ENCODE measurements at places on chromosomes 4 and X.

DNA sequence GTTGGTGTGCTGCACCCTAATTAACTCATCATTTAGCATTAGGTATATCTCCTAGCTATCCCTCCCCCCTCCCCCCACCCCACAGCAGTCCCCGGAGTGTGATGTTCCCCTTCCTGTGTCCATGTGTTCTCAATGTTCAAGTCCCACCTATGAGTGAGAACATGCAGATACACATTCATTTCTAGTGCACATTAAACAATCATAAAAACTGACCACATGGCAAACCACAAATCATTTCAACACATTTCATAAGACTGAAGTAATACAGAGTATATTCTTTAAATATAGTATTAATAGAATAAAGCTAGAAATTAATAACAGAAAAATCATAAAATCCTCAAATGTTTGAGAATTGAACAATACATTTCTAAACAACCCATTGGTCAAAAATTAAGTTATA is 34.1 kb downstream of the PRKG2 start:
- no peak for DNase-seq

DNA sequence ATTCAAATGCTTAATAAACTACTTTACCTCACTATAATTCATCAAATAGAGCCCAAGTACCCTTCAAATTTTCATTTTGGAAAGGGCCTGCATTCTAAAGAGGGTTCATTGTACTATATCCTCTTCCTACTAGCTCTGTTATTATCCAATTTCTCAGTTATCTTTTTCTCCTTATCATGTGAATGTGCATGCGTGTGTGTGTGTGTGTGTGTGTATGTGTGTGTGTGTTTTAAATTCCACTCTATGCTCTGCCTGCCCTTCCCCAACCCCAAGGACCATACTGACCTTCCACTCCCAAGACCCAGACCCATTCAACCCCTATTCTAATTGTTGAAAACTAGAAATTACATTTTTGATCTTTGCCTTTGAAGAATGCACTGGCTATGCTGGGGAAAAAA is 33.3 kb downstream of the CASK start:
- no peak for DNase-seq

DNA sequence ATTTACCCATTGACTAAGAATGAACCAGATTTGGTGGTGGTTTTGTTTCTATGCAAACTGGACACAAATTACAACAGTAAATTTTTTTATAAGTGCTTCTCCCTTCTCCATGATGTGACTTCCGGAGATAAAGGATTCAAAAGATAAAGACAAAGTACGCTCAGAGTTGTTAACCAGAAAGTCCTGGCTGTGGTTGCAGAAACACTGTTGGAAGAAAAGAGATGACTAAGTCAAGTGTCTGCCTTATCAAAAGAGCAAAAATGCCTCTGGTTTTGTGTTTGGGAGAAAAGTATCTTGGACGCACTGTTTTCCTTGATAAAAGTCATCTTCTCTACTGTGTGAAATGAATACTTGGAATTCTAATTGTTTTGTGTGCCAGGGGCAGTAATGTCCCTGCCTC is 213.4 kb downstream of the GC start:
- no peak for DNase-seq

- no peak for DNase-seq
Observed at GRCh38 chrX:47629419-47630200, at the start of gene CFP. Gene CFP, minus strand, starts transcription at chrX:47629930. Its CDS starts 86 bp downstream, at chrX:47629844.

- no peak for DNase-seq
Observed at GRCh38 chrX:44352758-44353157, 9.3 kb upstream of the EFHC2 start.

- no peak for DNase-seq
Observed at GRCh38 chrX:77422891-77423648, 24.1 kb upstream of the FGF16 start.

DNA sequence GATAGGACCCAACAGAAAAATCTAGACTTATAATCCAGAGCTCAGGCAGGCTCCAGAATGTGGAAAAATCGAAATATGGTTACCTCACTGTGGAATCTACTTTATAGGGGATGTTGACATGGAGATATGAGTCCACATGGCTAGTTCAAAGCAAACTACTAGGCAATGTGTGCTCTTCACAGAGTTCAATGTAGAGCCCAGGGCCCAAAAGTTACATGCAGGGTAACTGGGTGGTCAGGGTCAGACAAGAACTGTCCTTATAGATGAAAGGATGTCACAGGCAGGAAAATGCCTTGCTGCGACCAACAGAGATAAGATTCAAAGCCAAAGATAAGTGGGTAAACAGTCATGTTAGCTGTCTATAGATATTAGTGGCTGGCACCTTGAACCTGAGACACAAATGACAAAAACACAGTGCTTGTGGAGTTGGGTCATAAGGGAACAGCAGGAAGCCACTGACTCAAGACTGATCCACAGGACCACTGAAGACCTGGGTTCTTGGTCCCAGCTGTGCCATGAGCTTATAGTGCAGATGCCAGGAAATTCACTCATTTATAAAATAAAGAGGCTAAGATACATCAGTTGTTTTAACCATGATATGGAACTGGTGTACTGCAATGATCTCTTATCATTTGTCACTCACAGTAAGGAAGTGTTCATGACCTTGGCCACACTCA is 101.7 kb upstream of the MBNL3 start:
- no peak for DNase-seq

GRCh38 chrX:44291468-44292092 is 51.9 kb downstream of the EFHC2 start:
- no peak for DNase-seq

- DNase-seq = no peak
Observed at GRCh38 chr4:70556856-70557255, 35.2 kb upstream of the AMBN start.

DNA sequence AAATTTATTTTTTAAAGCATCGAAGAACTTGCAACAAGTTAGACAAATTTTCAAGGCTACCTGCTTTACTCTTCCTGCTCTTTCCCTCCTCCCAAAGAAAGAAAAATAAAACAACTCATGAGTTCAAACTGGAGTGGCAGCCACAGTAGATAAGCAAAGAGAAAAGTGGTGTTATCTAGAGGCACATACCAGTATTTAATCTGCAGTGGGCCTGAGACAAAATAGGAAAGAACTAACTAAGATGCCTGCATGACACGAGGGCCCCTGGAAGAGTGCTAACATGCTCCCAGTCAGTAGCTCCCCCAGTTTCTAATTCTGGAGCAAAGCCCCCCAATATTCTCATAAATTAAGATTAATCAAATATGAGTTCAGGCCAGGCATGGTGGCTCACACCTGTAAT is 7.9 kb downstream of the ARL9 start:
- DNase-seq = no peak

GRCh38 chr4:99640676-99641075 is 17.0 kb downstream of the C4orf54 start:
- no peak for DNase-seq

GRCh38 chrX:75603833-75604232 is 81.0 kb upstream of the ZDHHC15 start:
- no peak for DNase-seq

DNA sequence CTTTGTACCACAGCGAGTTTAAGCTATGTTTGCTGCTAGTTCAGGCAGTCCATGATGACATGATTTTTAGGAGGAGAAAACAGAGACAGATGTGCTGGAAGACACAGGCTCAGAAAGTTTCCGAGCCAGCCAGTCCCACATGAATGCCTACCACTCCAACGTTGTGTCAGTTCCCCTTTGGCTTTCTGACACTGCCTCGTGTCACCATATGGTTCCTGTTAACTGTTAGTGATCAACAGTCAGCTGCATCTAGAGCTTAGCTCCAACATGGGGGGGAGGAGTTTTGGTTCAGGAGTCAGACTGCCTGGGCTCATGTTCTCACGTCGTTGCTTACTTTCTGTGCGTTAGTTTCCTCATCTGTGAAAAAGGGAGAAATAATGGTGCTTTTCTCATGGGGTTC is 343.7 kb downstream of the MID1IP1 start:
- no peak for DNase-seq

GRCh38 chr4:10007793-10008608 is 13.3 kb downstream of the SLC2A9 start:
- no peak for DNase-seq

- no peak for DNase-seq
Observed at GRCh38 chr4:112813790-112814189, 176.8 kb downstream of the LARP7 start.

- no peak for DNase-seq
Observed at GRCh38 chr4:10107111-10108091, 9.2 kb downstream of the WDR1 start.

- DNase-seq = no peak
Observed at GRCh38 chr4:113674251-113674650, 87.3 kb downstream of the CAMK2D start.

GRCh38 chr4:1748465-1748995 is 27.2 kb downstream of the TACC3 start:
- DNase-seq = peak; percentile 72

DNA sequence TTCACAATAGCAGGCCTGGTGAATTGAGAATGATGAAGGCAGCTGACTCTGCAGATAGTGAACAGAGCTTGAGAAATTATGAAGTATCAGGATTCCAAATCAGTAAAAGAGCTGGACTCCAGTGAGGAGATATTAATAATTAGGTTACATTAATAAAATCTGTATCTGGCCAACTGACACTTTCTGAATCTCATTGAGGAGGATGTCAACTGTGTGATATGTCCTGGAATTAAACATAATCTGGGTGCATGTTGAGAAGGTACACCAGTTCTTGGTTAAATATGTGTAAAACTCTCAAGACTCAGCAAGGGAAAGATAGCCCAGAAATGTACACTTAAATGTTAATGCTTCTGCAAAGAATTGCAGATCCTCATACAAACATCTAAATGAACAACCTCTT is 177.8 kb upstream of the SFRP2 start:
- no peak for DNase-seq

DNA sequence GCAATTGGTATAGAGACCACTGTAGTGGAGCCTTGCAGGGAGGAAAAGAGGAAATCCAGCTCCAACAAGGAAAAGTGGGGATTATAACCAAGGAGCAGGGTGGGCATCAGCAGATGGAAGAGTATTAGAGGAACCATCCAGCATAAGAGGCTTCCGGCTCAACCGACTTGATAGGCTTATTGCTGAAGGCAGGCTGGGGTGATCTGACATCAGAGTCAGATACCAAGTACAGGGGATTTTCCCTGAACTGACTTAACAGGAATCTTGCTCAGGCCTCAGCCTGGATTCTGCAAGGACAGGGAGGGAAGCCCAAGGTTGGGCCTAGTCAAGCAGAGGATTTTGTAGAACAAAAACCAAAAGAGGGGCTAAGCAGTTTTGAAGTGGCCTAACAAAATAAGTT is 129.6 kb downstream of the DCLK2 start:
- DNase-seq = no peak

GRCh38 chr4:150231107-150231770 is 153.0 kb downstream of the DCLK2 start:
- no peak for DNase-seq

GRCh38 chrX:11129534-11130105 is 18.5 kb downstream of the HCCS start:
- DNase-seq = no peak

DNA sequence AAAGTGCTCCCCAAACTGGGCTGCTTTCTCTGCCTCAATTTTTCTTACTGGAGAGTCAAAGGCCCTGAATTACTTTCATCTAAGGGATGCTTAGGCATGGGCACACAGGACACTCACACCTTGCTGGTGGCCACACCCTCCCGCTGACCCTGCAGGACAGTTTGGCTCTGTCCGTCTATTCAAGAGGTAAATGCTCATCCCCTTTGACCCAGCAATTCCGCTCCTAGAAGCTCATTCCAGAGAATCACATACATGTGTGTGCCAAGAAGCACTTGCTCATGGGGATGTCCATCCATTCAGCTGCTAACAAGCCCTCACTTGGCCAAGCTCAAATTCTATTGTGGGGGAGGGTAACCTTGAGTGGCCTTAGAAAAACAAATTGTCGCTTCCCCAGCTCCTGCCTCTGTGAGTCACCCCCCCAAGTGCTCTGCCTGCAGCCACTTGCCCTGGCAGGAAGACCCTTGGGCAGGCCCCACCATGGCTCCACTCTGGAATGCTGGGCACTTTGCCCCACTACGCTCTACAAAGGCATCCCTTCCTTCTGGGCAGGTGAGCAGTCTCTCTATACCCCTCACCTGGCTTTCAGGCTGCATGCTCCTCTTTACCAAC is 54.5 kb downstream of the HTRA3 start:
- no peak for DNase-seq

DNA sequence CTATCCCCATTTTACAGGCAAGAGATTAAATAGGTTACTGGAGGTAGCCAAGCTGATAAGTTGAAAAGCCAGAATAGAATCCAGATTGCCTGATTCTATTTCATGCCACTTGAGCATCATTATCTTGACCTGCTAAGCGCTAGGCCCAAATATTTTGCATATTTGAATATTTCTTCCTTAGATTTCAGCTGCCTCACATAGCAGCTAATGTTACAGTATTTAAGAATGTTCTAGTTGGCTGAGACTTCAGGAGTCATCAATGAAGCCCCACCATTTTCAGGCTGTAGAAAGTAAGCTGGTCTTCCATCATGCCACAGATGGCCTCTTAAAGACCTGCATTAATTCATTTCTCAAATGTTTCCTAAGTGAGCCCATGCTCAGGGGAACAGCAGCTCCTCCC is 121.4 kb downstream of the SHROOM3 start:
- no peak for DNase-seq

DNA sequence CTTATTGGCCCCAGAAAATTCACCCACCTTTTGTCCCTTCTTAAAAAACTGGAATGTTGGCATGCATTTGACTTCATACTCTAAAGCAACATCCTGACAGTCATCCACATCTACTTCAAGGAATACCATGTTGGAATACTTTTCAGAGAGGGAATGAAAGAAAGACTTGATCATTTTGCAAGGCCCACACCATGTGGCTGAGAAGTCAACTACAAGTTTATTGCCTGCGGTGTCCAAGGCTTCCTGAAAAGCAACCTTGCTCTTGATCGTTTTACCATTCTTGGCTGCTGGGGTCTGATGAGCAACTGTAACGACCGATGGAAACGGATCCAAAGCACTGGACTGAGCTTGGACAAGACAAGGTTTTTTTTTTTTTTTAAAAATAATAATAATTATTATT is 9.3 kb downstream of the SEPTIN11 start:
- no peak for DNase-seq

DNA sequence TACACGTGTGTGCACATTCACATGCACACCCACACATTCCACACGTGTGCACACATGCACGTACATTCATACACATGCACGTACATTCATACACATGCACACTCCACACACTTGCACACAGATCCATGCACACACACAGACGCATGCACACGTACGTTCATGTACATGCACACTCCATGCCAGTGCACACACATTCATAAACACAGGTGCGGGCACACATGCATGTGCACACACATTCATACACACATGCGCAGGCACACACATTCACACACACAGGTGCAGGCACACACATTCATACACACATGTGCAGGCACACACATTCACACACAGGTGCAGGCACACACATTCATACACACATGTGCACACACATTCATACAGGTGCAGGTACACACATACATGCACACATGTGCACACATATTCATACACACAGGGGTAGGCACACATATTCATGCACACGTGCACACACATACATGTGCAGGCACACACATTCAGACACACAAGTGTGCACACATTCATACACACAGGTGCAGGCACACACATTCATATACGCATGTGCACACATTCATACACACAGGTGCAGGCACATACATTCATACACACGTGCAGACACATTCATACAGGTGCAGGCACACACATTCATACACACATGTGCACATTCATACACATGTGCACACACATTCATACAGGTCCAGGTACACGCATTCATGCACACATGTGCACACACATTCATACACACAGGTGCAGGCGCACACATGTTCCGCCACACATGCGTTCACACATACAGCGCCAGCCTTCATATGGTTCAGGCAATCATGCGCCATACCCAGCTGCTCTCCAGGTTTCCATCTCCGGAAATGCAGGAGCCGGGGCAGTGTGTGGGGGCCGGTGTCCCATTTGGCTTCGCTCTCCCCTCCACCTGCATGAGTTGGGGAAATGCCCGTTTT is 124.8 kb downstream of the HMX1 start:
- no peak for DNase-seq
